ENCODE measurements at places on chromosomes 7 and 10. TPM values are rescaled to one million over a fixed set of nuclear protein-coding genes. Genes with fewer than 3 reads are reported as not detected.

GRCh38 chr10:28082316-28082715 lies 83.4 kb upstream of the ODAD2 start:
- no peaks in the 10 kb centered on the region for H3K27me3 ChIP-seq
- no peaks in the 10 kb centered on the region for H3K36me3 ChIP-seq
- DNase-seq, result no peak
- no peak overlapping the region for H3K4me3 ChIP-seq
- H3K4me1 ChIP-seq, result peaks cover 29% of the 10 kb centered on the region

DNA sequence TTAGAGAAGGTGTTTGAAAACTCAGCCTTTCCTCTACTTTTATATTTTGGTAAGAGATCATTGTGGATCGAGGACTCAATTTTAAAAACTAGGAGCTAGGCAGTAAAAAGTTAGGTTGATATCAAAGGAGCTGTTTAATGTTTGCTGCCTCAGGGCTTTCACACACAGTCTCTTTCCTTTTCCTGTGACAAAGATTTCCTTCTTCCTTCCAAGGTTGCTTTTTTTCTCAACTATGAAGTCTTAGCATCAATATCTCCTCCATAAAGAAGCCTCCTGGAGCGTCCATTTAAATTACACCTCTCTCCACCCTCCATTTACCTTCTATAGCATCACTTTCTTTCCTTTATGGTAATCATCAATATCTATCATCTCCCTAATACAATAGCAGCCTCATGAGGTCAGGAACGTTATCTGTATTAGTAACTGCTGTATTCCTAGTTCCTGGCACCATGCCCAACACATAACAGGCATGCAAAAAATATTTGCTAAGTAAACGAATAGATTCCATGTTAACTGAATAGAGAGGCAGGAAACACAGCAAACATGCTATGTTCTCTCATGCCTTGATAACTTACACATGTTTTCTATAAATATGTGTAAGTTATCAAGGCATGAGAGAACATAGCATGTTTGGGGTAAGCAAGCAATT lies 48.5 kb downstream of the GNAT3 start:
- no peaks in the 10 kb centered on the region for H3K27me3 ChIP-seq
- no peaks in the 10 kb centered on the region for H3K4me1 ChIP-seq
- H3K27ac ChIP-seq, result no peak overlapping the region
- no peak for DNase-seq
- H3K36me3 ChIP-seq, result no peaks in the 10 kb centered on the region
- H3K4me3 ChIP-seq, result no peak overlapping the region

GRCh38 chr7:426510-426909 lies 93.1 kb downstream of the PDGFA start:
- H3K4me3 ChIP-seq, result no peak overlapping the region
- H3K27me3 ChIP-seq, result no peaks in the 10 kb centered on the region
- no peak overlapping the region for H3K27ac ChIP-seq
- no peak for DNase-seq
- no peaks in the 10 kb centered on the region for H3K4me1 ChIP-seq
- no peaks in the 10 kb centered on the region for H3K36me3 ChIP-seq

DNA sequence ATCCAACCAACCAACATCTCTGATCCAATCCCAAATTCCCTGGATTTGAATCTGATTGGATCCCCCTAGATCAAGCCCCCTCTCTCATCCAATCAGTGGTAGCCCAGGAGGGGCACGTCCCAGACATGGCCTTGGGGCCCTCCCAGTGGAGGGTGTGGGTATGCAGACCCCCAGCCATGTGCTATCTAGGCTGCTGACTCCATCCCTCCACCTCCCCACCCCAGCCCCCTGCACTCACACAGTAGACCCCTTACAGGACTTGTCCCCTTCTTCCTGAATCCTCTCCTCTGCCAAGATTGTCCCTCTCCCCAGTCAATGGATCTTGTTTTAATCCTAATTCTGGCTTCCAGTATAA lies 153.4 kb downstream of the OAT start:
- H3K36me3 ChIP-seq, result no peaks in the 10 kb centered on the region
- no peaks in the 10 kb centered on the region for H3K27me3 ChIP-seq
- no peak overlapping the region for H3K4me3 ChIP-seq

- no peaks in the 10 kb centered on the region for H3K27me3 ChIP-seq
- H3K4me1 ChIP-seq, result no peaks in the 10 kb centered on the region
- no peak overlapping the region for H3K27ac ChIP-seq
- H3K4me3 ChIP-seq, result no peak overlapping the region
- no peak for DNase-seq
- H3K36me3 ChIP-seq, result no peaks in the 10 kb centered on the region
Measured at GRCh38 chr7:38934536-38934935, 25.5 kb upstream of the VPS41 start.

DNA sequence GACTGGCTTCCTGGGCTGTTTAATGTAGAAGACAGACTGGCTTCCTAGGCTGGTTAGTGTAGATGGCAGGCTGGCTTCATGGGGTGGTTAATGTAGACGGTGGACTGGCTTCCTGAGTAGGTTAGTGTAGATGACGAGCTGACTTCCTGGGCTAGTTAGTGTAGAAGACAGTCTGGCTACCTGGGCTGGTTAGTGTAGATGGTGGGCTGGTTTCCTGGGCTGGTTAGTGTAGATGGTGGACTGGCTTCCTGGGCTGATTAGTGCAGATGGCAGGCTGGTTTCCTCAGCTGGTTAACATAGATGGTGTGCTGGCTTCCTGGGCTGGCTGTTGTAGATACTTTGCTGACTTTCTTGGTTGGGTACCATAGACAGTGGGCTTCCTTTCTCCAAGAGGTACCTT lies 122.9 kb upstream of the PPP2R2D start:
- H3K4me1 ChIP-seq, result no peaks in the 10 kb centered on the region
- DNase-seq, result no peak
- H3K27me3 ChIP-seq, result no peaks in the 10 kb centered on the region
- H3K36me3 ChIP-seq, result no peaks in the 10 kb centered on the region
- no peak overlapping the region for H3K4me3 ChIP-seq
- H3K27ac ChIP-seq, result no peak overlapping the region

DNA sequence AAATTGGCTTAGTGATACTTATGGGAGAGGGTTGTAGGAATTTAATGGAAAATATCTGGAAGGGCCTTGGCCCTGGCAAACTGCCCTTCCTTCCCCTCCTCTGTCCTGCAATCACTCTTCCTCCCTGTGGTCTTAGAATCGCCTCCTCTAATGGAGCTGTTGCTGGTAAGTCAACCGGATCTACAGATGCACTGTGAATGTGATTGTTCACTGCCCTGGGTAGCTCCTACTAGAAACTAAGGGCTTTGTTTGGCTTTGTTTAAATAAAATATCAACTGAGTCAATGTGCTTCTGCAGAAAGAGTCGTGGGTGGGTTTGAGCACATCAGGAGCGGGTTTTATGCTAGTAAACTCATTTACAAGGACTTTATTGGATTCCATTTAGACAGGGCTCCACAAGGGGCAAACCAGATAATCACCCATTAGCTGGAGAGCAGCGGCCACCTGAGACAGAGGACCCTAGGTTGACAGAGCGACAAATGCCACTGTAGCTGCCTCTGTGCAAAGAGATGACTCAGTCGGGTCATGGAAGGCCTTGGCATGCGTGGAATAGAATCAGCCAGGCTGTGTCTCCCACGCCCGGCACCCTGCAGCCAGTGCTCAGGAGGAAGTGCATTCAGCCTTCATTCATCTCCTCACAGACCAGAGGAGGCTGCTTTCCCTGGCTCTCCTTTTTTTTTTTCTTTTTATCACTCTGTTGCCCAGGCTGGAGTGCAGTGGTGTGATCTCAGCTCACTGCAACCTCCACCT lies 97.9 kb downstream of the GAD2 start:
- H3K4me3 ChIP-seq, result no peak overlapping the region
- H3K27ac ChIP-seq, result no peak overlapping the region
- no peaks in the 10 kb centered on the region for H3K27me3 ChIP-seq
- H3K36me3 ChIP-seq, result no peaks in the 10 kb centered on the region

DNA sequence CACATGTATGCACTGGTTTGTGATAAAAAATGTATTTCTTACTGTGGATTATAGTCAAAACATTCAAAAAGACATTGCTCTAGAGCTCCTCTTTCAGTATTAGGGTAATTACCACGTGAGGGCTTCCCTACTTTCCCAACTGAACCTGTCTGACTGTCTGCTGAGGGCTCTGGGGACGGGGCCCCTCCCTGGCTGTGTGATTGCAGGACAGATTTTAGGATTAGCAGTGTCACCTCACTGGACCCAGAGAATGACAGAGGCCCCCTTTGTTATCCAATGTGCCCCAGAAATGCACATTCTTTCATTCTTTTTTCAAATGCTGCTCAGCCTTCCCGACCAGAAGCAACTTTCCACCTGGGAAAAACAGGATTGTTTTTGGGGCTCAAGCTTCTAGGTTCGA lies 43.6 kb upstream of the MXI1 start:
- no peak for DNase-seq
- H3K4me1 ChIP-seq, result no peaks in the 10 kb centered on the region
- no peak overlapping the region for H3K4me3 ChIP-seq
- no peaks in the 10 kb centered on the region for H3K36me3 ChIP-seq

DNA sequence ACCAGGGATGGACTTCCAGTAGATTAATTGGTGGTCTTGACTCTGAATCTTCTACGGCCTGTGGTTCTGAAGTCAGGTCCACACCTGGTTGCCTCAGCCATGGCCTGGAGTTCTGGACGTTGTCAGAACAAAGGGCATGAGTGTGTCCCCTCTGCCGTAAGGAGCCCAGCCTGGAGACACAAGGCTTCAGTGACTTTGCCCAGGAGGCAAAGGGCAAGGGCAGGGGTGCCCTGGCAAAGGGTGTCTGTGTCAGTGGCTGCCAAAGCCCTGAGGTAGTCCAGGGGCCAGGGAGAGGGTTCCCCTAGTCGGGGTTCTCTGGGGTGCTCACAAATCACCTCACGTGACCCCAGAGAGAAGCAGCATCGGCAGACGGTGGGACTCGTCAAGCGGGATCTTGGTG lies 273.2 kb upstream of the ZNF32 start:
- H3K4me3 ChIP-seq, result no peak overlapping the region
- DNase-seq, result no peak
- no peaks in the 10 kb centered on the region for H3K4me1 ChIP-seq
- no peaks in the 10 kb centered on the region for H3K36me3 ChIP-seq

- no peaks in the 10 kb centered on the region for H3K27me3 ChIP-seq
- DNase-seq, result no peak
- H3K36me3 ChIP-seq, result peaks cover 43% of the 10 kb centered on the region
- H3K27ac ChIP-seq, result no peak overlapping the region
- H3K4me3 ChIP-seq, result no peak overlapping the region
- no peaks in the 10 kb centered on the region for H3K4me1 ChIP-seq
Measured at GRCh38 chr7:141562972-141563371, 11.8 kb downstream of the AGK start.

GRCh38 chr7:80420876-80421275 lies 91.0 kb downstream of the GNAT3 start:
- no peaks in the 10 kb centered on the region for H3K36me3 ChIP-seq
- H3K4me3 ChIP-seq, result no peak overlapping the region
- peaks cover 9% of the 10 kb centered on the region for H3K4me1 ChIP-seq
- H3K27ac ChIP-seq, result no peak overlapping the region
- no peaks in the 10 kb centered on the region for H3K27me3 ChIP-seq

DNA sequence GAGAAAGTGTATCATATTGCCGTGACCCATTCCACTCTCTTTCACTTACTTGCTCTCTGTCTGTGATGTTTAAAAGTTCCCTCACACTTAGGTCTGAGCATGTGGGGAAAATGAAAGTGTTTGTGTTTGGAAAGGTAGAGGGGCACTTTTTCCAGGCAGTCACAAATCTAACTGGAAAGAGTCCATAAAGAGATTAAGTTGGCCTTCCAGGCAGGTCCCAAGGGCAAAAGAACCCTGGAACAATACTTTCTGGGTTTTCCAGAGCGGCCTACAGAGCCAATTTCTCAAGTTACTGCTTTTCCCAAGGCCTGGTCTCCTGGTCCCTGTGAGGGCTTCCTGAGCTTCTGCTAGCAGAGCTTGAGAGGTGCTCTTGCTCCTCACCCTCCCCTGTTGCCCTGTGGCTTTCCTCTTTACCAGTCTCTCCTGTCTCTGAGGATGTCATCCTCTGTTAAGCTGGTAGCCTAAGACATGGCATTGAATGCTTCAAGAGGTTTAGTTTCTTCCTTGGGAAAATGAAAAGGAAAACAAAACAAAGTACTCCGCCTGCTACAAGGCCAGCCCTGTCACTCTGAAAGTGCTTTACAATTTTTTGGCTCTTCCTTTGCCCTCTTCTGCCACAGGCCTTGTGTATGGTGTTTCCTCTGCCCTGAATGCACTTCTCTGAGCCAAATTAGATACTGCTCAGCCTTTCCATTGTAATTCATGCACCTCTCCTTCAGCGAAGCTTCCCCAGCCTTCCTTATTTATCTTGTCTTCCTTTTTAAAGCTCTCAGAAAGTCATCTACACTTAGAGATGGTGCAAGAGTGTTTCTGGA lies 20.1 kb downstream of the TES start:
- H3K27me3 ChIP-seq, result no peaks in the 10 kb centered on the region
- no peak for DNase-seq
- peaks cover 91% of the 10 kb centered on the region for H3K4me1 ChIP-seq
- H3K4me3 ChIP-seq, result no peak overlapping the region
- no peaks in the 10 kb centered on the region for H3K36me3 ChIP-seq

- H3K4me1 ChIP-seq, result no peaks in the 10 kb centered on the region
- no peaks in the 10 kb centered on the region for H3K27me3 ChIP-seq
- no peak for DNase-seq
- H3K36me3 ChIP-seq, result no peaks in the 10 kb centered on the region
- no peak overlapping the region for H3K4me3 ChIP-seq
Measured at GRCh38 chr10:36730316-36730715, 395.1 kb upstream of the ANKRD30A start.

ACHE gene
- 5.5 TPM for polyA plus RNA-seq

LRRC17 gene
- polyA plus RNA-seq, result 0.69 TPM

PSD gene
- polyA plus RNA-seq, result 6.0 TPM

GOLGA7B gene
- polyA plus RNA-seq, result 1.2 TPM

LRRC61 gene
- 4.4 TPM for polyA plus RNA-seq

FHIP2A gene
- polyA plus RNA-seq, result 5.6 TPM
